ENCODE measurements at places on chromosomes 13 and 19.

DNA sequence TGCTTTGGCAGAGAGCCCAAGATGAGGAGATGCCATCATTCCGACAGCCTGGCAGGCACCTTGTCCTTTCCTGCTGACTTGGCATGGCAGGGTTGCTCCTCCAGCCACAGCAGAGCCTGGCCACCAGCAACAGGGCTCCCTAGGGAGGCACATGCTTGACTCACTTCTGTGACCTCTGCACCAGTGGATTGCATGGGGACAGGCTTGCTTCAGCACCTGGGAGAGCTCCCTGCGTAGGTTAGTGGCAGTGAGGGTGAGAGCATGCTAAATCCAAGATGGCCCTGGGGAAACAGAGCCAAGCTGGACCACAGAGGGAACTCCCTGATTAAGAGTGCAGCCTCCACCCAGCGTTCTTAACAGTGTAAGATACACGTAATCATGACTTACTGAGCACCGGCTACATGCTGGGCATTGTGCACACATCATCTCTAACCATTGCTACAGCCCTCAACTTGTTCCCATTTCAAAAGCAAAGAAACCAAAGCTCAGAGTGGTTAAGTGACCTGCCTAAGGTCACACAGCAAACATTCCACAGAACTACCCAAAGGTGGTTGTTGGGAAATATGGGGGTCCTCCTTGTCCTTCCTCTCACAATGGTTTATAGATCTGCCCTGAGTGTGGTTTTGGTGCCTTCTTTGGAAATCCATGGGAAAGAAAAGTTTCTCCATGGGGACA lies 116.6 kb upstream of the UQCRFS1 start:
- DNase-seq, result no peak

GRCh38 chr13:69904784-69905183 lies 202.8 kb upstream of the ATXN8OS start:
- no peak for DNase-seq

DNA sequence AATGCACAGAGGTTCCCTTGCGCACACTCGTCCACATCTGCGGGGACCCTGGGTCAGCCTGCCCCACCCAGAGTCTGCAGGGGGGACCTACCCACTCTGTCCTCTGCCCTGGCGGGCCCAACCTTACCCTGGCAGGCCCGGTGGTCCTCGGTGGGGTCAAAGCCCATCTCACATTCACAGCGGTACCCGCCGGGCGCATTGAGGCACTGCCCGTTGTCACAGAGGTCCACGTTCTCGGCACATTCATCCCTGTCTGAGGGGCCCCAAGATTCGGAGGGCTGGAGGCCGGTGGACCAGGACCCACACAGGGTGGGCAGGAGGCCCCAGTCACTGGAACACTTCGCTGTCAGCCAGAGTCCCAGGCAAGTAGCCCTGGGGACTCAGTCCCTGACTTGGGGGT lies 38.5 kb downstream of the FBN3 start:
- no peak for DNase-seq

DNA sequence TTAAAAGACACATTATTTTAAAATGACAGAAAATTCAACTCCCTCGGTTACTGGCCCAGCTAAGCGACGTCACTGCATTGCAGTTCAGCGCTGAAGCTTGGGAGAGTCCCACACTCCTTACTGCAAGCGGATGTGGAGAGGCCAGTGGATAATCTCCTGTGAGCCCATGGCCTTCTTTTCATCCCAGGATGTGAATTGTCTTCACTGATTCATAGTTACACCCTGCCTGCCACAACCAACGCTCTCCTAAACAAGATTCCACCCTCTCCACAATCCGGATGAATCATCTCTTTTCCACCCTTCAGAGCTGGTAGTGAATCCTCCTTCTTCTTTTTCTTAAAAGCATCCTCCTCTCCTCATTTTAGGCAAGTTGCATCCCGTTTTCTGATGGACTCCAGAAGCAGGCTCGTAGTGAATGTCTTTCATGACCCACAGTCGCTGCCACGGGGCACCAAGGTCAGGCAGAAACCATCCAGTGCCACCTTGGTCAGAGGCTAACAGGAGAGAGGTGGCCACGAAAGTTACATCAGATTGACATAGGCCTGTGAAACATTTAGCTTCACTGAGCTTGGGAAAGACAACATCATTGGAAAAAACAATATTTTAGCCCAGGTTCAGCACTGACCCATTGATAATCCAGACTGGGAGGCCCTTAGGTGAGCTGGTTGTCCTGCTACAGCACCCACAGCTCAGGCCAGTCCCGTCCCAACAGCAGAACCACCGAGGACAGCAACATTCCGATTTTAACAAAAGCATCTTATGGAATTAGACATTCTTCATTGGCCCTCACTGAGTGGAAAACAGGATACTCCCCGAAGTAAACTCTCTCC lies 2.0 kb downstream of the GJB2 start:
- DNase-seq, result no peak

- DNase-seq, result no peak
Observed at GRCh38 chr13:75473468-75473867, 8.5 kb downstream of the TBC1D4 start.

- no peak for DNase-seq
Observed at GRCh38 chr19:28862238-28862637, 350.7 kb downstream of the UQCRFS1 start.

DNA sequence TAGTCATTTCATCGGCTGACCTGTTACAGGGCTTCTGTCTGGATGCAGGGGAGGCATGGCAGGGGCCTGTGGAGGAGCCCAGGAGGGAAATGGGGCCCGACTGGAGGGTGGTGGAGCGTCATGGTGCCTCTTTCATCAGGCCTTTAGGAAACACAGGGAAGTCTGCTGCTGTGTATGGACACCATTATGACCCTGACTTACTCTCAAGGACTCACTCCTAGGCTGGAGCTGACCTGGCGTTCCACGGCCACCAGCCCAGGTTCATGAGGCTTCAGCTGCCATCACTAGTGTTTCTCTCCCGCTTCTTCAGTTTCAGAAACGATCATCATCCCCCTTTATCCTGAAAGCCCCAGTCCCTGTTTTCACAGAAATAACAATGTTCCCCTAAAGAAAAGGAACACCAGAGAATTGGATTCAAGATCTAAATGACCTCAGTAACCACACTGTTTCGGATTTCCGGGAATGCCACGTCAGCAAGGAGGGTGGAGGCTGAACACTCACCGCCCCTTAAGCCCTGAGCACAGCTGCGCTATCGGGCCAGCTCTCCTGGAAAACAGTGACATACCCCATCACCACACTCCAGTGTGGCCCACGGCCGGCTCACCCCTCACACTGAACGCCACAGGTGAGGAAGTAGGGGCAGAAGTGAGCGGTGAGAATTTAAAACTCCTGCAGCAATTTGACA lies 67.6 kb downstream of the SOX1 start:
- DNase-seq, result no peak

- no peak for DNase-seq
Observed at GRCh38 chr13:43285933-43286597, 262.7 kb downstream of the DNAJC15 start.

Data from stimulated activated CD4-positive, alpha-beta T cell treated with anti-CD3 and anti-CD28 coated beads, TNF-alpha, amount 100 ng/mL, for 4 hours (primary cell).